ENCODE measurements at places on chromosomes 2 and 18.

- peak; percentile 74 for DNase-seq
Measured at GRCh38 chr2:207423886-207424285, 105.9 kb upstream of the CREB1 start.

- no peak for DNase-seq
Measured at GRCh38 chr2:17522303-17522702, 4.1 kb upstream of the RAD51AP2 start.

DNA sequence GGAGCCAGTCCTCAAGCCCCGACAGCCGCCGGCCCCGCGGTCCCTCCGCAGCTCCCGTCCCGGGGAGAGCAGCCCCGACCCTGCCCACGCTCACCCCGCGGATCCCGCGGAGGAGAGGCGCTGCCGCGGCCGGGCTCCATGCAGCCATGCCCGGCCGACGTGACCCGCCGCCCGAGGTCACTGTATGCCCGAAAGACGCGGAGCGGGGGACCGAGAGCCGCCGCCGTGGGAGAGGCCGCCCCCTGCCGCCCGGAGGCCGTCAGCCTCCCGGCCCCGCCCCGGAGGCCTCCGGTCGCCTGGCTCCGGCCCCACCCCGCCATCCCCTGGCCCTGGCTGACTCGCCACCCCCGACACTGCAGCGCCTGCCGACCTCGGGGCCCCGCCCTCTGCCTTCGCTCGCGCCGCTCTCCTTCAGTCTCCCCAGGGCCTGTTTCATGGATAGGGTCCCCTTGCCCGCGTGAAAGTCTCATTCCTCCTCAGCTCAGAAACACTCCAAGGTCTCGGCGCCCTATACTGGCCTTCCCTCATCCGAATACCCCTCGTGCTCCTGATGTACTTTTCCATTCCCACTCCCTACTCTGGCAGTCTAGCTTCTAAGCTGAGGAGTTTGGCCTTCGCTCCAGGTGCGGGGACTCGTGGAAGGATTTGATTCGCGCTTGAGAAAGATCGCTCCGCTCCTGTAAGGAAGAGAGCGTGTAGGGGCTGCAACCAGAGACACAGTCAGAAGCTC lies at the start of gene BOLA3:
Gene BOLA3, minus strand, starts transcription at position 186 of the 730 bp plus-strand sequence. Its CDS starts 38 bp downstream, at position 148.
- DNase-seq: peak; percentile 46

GRCh38 chr2:237432484-237433092 lies 18.6 kb upstream of the COL6A3 start:
- DNase-seq: no peak

DNA sequence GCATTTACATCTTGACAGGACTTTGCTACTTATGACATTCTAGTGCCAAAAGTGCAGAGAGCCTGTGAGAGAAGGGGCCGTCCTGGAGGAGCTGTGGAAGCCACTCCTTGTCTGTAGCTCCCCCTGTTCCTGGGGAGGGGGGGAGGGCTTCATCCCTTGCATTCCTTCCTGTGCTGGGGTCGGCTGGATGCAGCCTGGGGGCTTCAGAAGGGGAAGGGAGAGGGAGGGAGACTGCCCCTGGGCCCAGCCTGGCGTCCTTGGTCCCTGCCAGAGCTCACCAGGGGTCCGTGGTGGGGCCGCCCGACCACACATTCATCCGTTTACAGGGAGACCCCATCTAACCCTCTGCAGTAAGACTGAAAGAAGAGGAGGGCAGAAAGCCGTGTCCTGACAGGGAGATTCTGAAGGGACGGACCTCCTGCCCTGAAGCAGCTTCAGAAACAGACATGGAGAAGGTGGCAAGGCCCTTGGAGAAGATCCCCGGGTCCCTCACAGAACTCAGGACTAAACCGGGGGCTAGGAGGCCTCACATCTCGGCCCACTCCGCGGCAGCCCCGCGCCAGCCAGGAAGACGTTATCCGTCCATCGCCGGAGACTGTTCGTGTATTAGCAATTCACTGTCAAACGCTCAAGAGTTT lies 258.3 kb upstream of the SALL3 start:
- no peak for DNase-seq

DNA sequence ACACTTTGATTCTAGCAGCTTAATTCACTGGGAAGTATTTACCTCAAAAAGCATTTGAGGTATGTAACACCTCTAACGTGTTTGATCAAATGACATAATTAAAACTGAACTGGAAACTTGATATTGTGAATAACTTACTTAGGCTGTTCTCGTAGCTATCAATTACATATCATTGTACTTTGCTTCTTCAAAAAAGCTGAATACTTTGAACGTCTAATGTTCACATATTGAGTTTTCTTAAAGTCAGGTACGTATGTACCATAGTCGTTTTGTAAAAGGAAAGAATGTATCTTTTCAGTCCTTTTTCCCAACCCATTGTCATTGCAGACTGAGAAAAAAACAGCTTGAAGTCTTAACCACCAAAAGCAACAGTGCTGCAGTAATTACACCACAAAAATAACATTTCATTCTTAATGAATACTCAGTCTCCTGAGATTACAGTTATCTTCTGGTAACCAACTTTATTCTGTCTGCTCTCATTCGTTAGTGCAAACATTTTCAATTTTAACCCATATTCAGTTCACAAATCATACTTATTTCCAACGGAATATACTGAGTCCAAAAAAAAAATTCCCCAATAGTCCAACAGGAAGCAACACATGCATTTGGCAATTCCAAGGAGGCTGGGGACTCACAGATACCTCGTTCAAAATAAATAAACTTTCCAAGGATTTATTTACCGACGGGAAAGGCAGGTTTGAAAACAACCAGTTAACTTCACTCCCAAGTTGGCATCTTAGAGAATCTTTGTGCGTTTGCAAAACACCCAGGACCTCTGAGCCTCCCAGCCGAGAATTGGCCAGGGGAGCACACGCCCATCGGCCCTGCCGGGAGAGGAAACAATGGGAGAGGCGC lies 1.1 kb downstream of the CHN1 start:
- no peak for DNase-seq

DNA sequence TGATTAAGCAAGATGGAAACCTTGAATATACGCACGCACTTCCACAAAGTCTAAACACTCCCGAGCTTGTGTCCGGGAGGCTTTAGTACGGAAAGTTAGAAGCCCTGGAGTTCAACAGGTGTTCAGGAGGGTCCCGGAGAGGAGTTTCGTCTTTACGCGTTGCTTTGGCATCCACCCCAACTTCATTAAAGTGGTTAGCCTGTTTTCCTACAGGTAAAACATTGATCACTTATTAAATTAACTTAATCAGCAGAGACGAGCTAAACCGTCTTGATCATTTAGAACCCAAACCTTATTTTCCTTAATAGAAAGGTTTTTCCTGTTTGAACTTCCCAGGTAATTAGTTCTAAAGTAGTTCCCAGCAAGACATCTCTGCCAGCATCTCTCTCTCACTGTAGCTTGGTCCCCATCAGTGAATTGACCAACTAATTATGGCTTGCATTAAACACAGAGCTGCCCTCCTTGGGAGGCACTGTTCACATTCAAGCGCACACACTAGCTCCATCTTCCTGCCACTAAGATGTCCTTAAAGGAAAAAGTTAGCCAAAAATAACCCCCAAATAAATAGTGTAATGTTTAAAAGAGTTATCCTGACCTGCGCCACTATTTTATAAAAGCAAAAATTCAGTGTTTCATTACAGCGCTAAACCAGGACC lies 1.4 kb downstream of the NPAS2 start:
- no peak for DNase-seq

DNA sequence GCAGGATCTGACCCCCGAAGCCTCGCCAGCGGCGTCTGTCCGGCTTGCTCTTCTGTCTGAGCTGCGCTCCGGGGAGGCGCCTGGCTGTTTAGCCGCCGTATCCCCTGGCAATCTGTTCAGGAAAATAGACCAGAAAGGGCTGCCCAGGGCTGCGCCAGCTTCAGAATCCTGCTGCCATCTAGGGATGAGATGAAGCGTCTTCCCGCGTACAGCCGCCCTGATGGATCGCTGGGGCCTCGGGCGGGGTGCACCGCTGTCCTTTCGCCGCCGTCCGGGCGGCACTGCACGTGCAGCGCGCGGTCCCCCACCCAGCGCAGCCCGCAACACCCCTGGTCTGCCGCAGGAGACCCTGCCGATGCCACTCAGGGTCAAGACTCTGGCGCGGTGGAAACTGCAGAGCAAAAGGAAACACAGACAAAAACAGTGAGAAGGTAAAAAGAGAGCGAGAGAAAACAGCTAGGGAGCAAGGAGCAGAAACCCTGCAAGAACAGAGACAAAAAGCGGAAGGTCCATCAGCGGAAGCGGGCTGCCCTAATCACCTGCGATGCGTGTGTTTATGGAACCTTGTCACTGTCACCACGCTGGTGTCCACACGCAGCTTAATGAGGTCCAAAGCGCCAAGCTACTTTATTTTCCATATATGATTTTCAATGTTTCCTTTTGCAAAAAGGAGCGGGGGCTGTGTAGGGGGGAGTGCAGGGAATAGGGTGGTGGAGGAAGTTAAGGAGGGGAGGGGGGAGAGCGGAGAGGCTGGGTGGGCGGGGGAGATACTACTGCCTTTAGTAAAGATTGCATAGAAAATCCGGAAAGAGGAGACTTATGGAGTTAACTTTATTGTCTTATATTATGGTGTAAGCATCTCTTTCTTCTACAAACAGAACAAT lies 2113.3 kb upstream of the PIK3C3 start:
- DNase-seq: no peak

DNA sequence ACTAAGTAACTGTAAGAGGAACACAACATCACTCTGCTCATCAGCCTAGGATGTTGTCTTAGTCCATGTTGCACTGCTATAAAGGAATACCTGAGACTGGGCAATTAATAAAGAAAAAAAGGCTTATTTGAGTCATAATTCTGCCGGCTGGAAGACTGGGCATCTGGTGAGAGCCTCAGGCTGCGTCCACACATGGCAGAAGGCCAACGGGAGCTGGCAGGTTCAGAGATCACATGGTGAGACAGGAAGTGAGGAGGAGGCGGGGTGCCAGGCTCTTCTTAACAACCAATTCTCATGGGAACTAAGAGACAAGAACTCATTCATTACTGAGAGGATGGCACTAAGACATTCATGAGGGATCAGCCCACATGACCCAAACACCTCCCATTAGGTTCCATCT lies 46.8 kb downstream of the EPG5 start:
- DNase-seq: no peak

DNA sequence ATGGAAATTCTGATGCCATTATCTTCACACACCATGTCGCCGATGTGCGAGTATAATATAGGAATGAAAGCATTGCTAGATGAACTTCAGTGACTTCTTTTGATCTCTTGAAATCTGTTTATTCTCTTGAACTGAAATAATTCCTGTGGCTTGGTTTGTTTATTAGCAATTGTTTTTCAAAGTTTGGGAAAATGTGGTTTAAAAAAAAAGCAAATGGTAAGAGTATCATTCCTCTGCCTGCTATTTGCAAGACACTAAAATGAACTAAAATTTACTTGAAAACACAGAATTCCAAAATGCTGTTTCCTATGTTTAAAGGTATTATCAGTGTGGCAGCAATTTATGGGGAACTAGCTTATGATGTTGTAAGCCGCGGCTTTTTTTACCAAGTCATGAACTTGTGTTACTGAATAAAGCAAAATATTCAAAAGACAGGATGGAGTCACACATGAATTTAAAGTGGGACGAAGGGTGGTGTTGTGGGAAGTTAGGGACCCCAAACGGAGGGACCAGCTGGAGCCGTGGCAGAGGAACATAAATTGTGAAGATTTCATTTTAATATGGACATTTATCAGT lies 96.4 kb downstream of the COLEC12 start:
- DNase-seq: no peak

DNA sequence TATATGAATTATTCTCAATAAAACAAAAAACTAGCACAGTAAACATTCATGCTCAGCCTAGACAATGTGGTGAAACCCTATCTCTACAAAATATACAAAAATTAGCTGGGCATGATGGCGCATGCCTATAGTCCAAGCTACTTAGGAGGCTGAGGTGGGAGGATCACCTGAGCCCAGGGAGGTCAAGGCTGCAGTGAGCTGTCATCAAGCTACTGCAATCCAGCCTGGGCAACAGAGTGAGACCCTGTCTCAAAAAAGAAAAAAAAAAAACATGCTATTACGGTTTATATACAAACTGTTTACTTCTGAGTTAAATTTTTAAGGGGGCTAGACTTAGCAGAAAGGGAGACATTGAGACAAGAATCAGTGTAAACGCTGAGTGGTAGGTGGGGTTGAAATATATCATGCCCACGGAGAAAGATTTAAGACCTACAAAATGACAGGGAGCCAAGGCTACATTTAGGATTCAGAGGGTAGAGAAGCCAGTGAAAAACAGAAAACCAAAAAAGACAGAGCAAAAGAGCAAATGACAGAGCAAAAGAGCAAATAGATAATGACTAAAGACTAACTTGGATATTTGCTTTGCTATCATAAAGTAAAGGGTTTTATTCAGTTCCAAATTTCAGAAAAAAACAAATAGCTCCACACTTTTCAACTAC lies 7.5 kb downstream of the TTC32 start:
- DNase-seq: no peak

- no peak for DNase-seq
Measured at GRCh38 chr2:173417341-173417740, 62.7 kb downstream of the CDCA7 start.

- no peak for DNase-seq
Measured at GRCh38 chr2:61702088-61702467, 151.8 kb downstream of the FAM161A start.

DNA sequence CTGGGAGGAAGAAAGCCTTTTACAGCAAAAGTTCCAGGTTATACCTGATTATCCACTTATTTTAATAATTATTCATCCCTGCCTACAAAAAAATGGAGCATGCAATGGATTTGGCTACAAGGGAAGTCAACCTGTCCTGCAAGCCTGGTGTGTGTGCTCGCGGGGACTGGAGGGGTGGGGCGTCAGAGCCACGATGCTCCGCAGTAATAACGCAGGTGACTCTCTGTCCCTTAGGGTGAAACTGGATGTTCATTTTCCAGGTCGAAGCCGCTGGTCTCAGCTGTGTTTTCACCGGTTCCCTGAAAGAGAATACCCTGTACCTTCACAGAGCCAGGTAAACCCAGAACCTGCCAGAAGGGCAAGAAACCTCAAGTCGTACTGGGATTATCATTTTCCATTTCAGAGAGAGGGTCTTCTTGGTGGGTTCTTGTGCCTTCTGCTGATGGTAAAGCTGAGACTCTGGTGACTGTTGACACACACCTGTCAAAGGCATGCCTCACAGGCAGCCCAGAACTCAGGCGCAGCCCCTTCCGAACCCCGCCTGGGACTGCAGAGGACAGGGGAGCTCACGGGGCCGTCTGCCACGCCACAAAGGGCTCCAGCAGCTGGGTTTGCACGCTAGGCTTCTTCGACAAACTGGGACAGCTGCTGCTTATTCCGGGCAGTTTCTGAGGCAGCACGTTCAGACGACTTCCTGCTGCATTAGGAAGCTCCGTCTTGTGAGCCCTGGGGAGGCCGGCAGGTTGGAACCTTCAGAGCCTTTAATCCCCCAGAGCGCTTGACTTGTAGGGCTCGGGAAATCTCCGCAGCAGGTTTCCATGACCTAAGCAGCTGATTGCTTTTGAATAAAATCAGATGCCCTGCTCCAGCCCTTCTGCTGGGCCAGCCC lies 58.6 kb downstream of the KCNG2 start:
- DNase-seq: peak; percentile 55

DNA sequence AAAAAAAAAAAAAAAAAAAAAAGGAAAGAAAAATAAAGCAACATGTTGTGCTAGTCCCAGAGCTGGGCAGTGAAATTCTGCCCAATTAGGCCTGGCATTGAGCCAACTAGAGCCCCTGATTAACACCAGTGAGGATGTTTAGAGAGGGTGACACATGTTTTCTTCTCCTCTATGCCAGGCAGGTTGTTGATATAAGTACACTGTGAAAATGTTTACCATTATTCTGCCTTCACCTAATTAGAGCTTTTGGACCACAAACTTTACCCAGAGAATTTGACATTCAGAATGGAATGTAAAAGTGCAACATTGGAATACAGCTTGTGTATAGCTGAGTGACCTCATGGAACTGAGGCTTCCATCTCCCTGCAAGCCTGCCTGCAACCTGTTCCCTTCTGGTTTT lies 95.9 kb upstream of the MSH2 start:
- DNase-seq: no peak

GRCh38 chr2:12089001-12089400 lies 342.6 kb downstream of the LPIN1 start:
- DNase-seq: no peak
